Osteocyte (in vitro differentiated cells): ENCODE measurements at places on chromosomes 7 and 10. TPM values are rescaled to one million over a fixed set of nuclear protein-coding genes. Genes with fewer than 3 reads are reported as not detected.

Gene SKIDA1
- total RNA-seq, result 4.3 and 4.9 TPM in 2 replicates

Gene MCM10
- 2.5 and 3.7 TPM in 2 replicates for total RNA-seq

Gene UNC5B
- 13.0 and 13.1 TPM in 2 replicates for total RNA-seq

Gene SEMA3C
- 74.1 and 77.5 TPM in 2 replicates for total RNA-seq

Gene LRRD1
- 0.39 TPM in 1 of 2 replicates, not detected in the other for total RNA-seq

Gene PKD2L1
- total RNA-seq, result not detected in 2 replicates

Gene VKORC1L1
- total RNA-seq, result 23.1 and 23.6 TPM in 2 replicates

Gene FAM204A
- 62.3 and 66.6 TPM in 2 replicates for total RNA-seq

Gene EN2
- 3.3 and 3.4 TPM in 2 replicates for total RNA-seq

Gene PLCE1
- total RNA-seq, result 7.0 and 7.4 TPM in 2 replicates

Gene KIAA1217
- total RNA-seq, result 2.8 and 3.0 TPM in 2 replicates

DNA sequence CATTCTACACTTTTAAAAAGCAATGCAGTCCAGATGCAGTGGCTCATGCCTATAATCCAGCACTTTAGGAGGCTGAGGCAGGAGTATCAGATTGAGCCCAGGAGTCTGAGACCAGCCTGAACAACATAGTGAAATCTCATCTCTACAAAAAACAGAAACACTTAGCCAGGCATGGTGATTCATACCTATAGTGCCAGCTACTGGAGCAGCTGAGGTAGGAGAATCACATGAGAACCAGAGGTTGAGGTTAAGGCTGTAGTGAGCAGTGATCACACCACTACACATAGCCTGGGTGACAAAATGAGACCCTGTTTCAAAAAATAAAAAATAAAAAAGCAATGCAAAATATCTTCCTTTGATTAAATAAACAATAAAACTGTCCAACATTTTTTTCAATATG is 205.2 kb downstream of the GRM8 start:
- no peak for DNase-seq

DNA sequence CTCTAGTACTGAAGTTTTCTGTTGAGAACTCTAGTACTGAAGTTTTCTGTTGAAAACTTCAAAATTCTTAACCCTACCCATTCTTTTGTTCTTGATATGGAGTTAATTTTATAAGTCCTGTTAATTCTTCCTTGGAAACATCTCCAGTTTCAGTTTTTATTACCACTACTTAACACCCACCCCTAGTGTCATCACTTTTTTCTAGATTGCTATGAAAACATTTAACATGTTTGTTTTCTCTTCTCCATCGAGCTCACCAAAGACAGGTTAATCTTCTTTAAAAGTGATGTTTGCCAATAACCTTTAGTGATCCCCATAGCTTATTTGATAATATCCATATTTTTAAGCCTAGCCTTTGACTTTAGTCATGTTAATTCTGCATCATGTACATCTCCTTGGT is 147.9 kb downstream of the PPP1R9A start:
- DNase-seq, result no peak

- DNase-seq, result no peak
Observed at GRCh38 chr7:112546723-112547513, 66.1 kb downstream of the LSMEM1 start.

DNA sequence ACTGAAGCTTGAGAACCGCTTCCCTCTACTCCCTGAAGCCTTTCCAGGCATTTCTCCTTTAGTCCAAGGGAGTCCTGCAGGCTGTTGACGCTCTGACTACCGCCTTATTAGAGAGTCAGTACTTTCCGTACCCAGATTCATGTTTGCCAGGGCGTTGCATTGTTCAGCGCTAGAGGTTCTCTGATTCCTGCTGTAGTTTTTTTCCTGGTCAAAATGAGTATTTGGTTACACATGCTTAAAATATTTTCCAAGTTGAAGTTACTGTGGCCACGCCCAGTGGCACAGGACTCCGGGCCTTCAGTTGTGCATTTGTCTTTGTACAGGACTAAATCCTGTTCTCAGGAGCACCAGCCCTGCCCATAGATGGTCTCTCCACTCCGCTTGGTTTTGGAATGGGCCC is 7.9 kb downstream of the MTURN start:
- DNase-seq, result no peak

DNA sequence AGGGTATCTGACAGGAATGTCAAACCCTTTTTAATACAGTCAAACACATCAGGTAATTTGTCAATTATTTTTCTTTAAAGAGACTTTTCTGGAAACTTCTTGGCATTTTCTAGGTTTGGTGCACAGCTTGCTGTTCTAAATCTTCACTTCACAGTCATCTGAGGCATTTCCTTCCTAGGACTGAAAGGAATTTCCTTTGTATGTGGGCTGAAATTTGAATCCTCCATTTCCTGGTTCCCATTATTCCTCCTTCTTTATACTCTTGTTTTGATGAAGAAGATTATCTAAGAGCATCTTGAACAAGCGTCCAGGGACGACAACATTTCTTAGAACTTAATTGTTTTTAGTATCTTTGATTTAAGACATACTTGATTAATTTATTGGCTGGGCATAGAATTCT is 24.9 kb downstream of the CALD1 start:
- no peak for DNase-seq

DNA sequence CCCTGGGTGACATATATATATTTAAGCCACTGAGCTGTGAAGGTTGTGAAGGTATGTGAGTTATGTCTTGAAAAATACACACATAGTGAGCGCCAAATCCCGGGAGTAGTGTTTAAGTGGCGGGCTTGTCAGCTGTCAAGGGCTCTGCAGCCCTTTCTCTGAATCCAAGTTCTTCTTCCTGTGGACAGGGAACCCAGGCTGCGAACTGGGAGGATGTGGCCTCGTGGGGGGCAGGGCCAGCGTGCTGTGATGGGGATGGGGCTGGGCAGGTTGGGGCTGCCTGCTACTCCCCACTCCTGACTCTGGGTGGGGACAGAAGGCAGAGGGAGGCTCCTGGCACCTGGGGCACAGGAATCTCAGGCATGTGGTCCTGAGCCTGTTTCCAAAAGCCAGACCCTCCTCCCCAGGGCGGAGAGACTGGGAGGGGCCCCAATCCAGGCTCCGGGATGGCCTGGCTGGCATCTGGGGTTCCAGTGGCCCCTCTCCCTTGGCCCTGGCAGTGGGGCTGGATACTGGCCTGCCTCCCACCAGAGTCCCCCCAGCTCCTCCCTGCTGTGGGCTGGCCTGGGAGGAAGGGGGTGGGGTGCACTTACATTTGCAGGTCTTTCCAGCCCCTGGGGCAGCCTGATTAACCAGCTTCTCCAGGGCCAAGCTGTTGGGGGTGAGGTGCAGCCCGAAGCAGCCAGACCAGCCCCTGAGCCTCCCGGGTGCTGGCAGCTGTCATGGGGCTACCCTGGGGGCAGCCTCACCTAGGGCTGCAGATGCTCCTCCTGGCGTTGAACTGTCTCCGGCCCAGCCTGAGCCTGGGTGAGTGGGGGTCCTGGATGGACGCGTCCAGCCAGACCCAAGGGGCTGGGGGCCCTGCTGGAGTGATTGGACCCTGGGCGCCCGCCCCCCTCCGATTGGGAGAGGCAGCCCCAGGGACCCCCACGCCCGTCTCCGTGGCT is at the start of gene UPK3B:
Gene UPK3B (plus strand): TSS at position 622 of the 947 bp plus-strand sequence. CDS start 101 bp downstream, at position 723.
- peak; percentile 85 for DNase-seq

DNA sequence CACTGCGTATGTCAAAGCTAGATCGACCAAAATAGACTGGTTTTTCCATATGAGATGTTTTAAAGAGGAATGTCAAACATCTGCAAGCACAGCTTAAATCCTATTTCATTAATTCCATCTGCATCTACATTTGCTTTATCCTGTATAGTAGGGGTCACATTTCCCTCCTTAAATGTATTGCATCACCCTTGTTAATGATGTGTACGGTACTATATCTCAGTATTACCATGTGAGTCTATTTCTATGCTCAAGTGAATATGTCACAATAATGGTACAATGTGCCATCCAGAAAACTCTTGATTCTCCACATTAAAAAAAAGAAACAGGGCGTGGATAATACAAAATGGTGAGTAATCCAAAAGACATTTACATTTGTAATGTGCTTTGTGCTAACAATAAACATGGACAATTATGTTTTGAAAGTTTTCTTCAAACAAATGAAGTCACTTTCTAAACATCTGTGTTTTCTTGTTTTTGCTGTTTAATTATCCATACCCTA is 56.6 kb downstream of the TWIST1 start:
- DNase-seq, result no peak

- no peak for DNase-seq
Observed at GRCh38 chr10:7444551-7445121, 33.8 kb upstream of the SFMBT2 start.

DNA sequence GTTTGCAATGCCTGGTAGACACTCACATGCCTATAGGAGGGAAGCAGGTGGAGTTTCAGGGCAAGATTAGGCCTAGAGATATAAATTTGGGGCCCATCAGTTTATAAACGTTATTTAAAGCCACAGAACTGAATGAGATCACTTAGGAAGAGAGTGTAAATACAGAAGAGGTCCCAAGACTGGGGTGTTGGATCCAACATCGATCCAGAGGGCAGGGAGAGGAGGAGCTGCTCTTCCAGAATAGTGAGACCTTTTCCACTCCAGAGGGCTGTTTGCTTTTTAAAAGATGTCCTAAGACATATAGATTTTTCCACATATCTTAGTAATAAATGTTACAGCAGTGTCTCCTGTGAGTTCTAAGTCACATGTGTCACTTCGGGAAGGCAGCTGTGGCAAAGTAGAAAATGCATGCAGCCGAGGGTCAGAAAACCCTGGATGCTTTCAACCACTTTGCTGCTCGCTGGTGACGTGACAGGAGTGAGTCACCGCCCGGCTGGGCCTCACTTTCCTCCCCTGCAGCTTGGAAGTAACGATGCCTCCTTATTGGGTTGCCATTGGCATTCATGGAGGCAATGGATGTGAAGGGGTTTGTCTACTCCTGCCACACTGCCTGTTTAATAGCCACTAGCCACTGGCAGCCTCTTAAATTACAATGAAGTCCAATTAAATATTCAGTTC is 95.4 kb downstream of the TRIL start:
- no peak for DNase-seq

DNA sequence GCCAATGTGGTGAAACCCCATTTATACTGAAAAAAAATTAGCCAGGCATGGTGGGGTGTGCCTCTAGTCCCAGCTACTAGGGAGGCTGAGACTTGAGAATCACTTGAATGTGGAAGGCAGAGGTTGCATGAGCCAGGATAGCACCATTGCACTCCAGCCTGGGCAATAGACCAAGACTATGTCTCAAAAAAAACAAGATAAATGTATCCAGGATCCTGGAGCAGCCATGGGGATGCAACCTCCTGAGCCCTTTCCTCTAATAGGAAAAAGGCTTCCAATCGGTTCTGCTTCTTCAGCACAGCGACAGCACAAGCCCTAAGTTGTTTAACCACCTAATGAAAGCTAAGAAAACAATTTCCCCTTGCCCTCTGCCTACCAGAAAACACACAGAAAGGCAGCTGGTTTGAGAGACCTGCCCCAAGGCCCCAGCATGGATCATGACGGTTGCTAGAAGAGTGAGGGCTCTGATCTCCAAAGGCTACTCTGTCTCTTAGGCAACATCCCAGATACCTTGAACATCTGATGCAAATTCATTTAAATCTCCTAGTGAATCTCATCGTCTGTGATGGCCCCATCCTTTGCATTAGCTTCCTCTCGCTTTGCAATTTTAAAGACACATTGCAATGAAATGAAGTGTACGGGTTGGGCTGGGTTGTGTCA is 220.8 kb downstream of the ARHGAP21 start:
- no peak for DNase-seq

- no peak for DNase-seq
Observed at GRCh38 chr10:62972103-62972502, 155.9 kb upstream of the EGR2 start.

GRCh38 chr7:149670288-149670687 is 103.1 kb downstream of the ZNF467 start:
- DNase-seq, result no peak

GRCh38 chr10:30705101-30705624 is 75.6 kb upstream of the LYZL2 start:
- peak; percentile 42 for DNase-seq

- no peak for DNase-seq
Observed at GRCh38 chr10:74598891-74599566, 227.4 kb upstream of the KAT6B start.

DNA sequence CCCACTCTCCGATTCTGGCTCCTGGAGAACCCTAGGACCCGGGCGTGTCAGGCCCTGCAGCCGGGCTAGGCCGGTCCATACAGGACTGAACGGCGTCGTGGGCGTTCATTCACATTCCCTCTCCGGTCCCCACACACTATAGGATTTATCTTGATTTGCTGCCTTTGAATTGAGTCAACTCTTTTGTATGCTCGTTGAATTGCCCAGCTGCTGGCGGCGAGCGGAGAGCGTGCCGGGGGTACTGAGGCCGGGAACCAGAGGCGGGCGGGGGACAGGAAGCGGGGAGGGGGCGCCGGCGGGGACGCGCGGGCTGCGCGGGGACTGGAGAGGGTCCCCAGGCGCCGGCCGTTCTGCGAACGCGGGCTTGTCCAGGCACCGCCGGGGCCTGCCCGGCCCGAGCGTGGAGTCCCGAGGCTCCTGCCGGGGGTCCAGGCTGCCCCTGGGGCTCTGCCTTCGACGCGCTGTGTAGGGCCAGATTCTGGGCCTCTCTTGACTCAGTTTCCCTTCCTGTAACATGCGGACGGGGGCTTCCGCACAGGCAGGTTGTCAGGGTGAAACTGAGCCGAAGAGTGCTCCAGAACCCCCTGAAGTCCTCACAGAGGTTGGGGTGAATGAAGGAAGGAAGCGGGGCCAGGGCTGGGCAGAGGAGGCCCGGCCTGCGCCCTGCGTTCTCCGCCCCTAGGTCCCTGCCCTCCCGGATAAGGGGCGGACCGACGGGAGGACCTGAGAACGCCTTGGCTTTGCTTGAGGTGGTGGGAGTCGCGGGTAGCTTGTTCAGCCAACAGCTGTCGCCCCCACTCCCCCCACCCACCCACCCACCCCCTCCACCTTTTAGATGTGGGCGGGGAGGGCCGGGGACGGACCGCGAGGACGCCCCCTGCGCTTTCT is 769 bp upstream of the ELFN1 start:
- DNase-seq, result no peak

DNA sequence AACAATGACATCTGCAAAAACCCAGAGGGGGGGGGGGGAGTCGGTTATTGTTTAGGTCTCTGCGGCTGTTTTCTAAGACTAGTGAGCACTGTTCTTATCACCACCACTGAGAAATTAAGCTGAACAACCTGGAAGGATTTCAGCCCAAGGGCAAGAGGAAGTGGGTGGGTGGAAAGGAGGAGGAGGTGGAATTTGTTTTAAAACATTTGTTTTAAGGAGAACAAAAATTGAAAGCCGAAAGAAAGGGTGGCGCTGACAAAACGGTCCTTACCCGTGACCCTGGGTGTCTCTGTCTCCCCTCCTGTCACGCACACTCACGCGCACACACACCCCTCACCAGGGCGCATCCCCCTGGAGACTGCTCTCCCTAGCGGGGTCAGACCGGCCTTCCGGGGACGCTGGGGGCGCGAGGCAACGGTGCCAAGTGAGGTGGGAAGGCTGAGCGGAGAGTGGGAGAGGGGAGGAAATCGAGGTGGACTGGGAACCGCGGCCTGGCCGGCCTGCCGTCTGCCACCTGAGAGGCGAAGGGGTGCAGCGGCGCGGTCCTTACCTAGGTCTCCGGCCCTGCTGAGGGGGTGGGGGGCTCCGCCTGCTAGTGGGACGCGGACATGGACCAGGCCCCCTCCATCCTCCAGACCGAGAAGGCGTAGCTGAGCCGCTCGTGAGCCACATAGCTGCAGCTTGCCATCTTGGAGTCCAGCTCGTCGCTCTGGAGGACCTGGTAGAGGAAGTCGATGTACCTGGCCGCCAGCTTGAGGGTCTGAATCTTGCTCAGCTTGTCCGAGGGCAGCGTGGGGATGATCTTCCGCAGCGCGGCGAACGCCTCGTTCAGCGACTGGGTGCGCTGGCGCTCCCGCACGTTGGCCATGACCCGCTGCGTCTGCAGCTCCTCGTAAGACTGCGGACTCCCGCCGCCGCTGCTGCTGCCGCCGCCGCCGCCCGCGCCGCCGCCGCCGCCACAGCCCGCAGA is 1.0 kb downstream of the TWIST1 start:
- no peak for DNase-seq
